ENCODE measurements at places on chromosomes 2 and 18. TPM values are rescaled to one million over a fixed set of nuclear protein-coding genes. Genes with fewer than 3 reads are reported as not detected.
A peak's percentile ranks its signal among the peaks of the same experiment; 100 is the strongest.

Gene ADAM23
- 21.3 TPM for total RNA-seq

Gene C2orf81
- 1.0 TPM for total RNA-seq

Gene GTF2A1L
- total RNA-seq, result 5.0 TPM

Gene PIEZO2
- total RNA-seq, result 27.7 TPM

Gene LOXHD1
- 3.4 TPM for total RNA-seq

Gene ARHGEF33
- total RNA-seq, result 4.0 TPM

Gene CIB4
- total RNA-seq, result not detected

Gene TTR
- not detected for total RNA-seq

Gene UPP2
- not detected for total RNA-seq

Gene MC2R
- total RNA-seq, result not detected

Gene KLHL30
- total RNA-seq, result 58.4 TPM

Gene AQP12A
- total RNA-seq, result not detected

Gene MTERF4
- 70.9 TPM for total RNA-seq

Gene UGT1A6
- total RNA-seq, result 9.6 TPM

- DNase-seq, result peak; percentile 32
Observed at GRCh38 chr2:146239392-146240135, 1605.3 kb upstream of the ACVR2A start.

- DNase-seq, result no peak
Observed at GRCh38 chr2:51003345-51004192, 28.4 kb downstream of the NRXN1 start.

DNA sequence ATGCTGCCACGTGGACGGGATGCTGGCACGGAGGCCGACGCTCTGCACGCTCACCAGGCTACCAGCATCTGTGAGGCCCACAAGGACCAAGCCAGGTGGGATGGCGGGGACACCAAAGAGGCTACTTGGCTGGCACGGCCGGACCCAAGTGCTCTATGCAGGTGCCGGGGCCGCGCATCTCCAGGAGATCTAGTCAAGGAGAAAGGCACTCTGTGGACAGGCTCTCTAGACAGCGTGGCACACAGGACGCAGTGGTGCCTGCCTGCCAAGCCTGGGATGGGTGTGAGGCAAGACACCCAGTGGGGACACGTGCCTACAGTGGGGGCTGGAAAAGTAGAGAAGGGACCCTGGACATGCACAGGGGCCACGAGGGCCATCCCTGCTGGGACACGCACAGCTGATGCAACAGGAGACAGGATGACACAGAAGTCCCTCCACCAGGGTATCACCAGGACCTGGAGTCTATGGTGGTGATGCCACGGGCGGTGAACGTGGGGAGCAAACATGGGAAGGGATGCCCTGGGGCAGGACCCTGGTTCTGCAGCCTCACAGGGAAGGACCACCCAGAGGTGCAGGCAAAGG lies 28.5 kb downstream of the ZNF516 start:
- DNase-seq, result no peak

DNA sequence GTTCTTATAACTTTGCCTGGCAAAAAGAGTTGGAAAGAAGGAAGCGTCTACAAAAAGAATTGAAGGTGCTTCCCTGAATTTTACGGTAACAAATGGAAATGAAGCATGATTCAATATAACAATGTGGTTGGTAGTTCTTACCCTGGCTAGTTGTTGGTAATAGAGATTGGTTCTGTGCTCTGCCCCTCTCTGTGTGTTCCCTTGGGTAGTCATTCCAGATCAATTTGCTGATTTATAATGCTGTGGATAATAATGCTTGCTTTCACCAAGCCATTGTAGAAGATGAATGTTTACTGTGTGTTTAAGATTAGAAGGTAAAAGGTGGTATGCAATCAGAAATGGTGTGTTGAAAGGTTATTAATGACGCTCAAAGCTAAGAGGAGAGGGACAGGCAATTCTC lies 577.8 kb upstream of the NXPH2 start:
- DNase-seq, result no peak

DNA sequence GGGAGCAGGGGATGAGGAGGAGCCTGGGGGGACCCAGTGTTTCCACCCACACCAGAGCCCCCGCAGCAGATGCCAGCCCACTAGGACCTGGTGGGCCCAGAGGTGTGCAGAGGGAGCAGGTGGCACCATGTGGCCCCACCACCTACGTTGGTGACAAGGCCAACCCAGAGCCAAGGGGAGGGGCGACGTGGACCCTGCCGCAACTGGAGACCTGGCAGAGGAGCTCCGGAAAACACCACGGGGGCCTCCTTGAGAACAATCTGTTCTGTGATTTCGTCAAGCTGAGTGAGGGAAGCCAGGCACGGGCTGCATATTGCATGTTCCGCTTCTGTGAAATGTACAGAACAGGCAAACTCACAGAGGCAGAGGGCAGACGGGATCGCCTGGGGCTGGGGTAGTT lies 49.1 kb upstream of the GPC1 start:
- DNase-seq, result peak; percentile 57

- no peak for DNase-seq
Observed at GRCh38 chr2:120899771-120900170, 164.1 kb downstream of the GLI2 start.

DNA sequence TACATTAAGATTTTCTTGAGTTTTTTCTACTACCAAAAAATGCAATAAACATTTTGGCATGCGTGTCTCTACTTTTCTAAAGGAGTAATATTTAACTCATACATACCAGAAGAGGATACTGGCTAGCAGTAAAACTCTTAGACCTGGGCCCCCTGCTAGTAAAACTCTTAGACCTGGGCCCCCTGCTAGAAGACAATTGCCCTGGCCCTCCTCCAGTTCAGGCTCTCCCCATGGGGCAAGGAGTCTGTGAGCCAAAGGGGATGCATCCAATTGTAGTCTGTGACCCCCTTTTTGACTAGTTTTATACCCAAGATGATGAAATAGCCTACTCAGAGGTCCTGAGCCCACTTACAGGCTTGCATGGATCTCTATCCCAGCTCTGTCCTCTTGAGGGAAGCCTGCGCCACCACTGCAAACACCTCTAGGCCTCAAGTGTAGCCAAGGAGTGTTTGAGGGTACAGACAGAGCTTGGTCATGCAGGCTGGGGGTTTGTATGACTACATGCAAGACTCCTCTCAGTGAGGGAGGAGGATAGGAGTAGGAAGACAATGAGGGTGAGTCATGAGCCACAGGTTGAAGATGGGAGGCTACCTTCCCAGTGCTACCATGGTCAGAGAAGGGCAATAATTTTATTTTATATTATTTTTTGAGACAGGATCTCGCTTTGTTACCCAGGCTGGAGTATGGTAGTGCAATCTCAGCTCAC lies 45.2 kb upstream of the PGAP1 start:
- DNase-seq, result no peak

DNA sequence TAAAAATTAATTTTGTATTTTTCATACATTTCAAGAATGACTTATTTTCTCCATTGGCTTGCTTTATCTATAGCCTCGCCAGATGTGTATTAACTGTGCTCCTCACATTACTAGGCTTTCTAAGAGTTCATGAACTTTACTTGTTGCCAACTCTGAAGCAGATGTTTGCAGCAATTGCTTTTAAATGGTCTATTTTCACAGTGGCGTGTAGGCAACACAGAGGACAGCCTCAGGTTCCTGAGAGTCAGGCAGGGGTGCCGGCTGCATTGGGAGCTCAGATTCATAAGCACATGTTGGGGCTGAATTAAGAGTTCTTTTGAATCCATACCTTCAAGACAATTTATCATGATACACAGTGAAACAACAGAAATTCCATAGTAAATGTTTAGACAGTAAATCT lies 179.2 kb upstream of the PXDN start:
- peak; percentile 93 for DNase-seq

DNA sequence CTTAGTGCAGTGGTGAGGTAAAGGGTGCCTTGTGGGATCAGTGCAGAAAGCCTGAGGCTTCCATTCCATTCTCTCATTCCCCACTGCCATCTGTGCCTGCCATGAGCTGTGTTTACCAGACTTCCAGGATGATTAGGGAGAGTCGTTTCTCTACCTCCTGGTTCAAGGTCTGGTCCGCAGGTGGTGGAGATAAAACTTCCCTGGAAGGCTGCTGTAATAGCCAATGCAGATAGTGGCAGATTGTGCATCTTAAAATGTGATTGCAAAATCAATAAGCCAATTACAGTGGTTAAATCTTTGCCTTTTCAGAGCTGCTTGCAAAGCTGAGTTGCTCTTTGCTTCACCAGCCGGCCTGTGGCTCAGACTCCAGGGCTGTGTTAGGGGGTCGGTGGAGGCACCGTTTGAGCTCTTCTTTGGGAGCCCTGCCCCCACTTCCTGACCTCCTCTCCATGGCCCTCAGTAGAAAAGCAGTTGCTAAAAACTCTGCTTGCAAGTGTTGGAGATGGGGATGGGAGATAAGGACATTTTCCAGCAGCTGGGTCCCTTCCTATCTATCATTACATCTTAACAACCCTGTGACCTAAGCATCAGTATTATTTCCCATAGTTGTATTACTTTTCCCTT lies 95.2 kb upstream of the HS6ST1 start:
- no peak for DNase-seq

GRCh38 chr2:216571909-216572513 lies 61.2 kb upstream of the IGFBP2 start:
- no peak for DNase-seq

DNA sequence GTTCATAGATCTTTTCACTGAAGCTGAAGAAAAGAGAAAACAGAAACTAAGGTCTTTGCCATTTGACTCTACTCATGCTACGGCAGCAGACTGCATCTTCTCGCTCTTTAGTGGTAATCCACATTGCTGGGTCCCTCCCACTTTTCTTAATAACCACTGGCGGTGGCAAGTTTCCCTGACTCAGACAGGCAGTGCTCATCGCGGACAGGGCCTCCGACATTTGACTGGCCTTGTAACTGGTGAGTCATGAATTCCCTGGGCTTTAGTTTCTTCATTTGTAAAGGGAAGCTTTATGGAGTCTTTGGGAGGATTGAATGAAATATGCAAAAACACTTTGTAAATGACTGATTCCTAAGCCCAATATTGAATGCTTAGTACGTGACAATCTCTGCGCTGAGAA lies 238.2 kb upstream of the RBBP8 start:
- no peak for DNase-seq

- no peak for DNase-seq
Observed at GRCh38 chr2:22901471-22902179, 483.4 kb upstream of the KLHL29 start.

GRCh38 chr2:240620149-240620731 lies 5.0 kb upstream of the GPR35 start:
- DNase-seq, result no peak

DNA sequence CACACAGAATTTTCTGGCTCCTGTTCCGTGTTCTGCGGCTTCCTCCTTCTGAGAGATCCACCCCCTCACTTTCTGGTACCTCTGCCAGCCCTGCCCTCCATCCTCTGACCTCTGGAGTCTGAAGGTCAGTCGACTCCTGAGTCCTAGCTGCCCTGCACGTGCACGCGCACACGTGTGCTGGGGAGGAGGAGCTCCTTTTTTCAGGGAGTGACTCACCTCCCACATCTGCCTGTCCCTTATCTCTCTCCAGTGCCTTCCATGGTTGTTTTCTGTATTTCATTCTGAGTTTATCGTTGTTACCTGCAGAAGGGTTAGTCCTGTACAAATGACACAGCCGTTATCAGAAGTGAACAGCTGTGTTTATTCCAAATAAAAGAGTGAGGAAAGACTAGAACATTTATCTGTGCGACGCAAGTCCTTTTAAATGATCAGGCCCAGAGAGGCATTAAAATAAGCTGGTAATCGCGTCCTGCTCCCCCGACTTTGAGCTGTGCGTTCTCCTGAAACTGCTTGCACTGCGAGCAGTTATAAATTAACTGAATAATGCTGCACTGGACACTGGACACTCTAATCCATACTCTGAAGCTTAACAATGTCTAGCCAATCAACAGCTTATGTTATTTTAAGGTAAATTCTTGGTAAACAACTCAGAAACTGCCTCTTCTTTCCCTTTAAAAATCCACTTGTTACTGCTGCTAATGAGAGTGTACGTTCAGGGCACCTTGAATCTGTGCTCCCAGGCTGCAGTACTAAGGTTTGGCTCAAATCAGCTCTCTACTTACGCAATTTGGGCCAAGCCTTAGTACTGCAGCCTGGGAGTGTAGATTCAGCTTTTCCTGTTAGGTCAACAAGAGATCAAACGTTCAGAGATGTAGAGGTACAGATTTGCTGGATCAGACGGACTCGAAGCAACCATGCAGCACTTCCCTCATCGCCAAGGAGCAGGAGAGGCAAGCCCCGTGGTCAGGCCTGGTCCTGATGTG lies 72.5 kb downstream of the GALR1 start:
- DNase-seq, result no peak

- DNase-seq, result no peak
Observed at GRCh38 chr2:46942891-46943626, 27.5 kb upstream of the MCFD2 start.

DNA sequence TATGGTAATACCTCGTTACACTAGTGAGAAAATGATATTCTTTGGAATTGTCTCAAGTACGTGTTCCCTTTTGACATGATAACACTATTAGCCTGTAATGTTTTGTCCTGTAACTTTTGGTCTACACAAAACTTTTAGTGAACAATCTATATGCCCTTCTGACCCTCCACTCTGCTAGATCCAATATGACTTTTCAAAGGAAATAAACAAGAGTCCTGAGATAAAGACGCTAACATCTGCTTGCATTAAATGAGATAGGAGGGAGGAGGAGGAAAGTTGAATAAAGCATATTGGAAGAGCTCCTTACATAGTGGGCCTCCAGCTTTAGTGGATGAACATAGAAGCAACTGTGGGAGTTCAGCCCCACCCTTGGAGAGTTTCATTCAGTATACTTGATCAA lies 83.3 kb upstream of the CAVIN2 start:
- no peak for DNase-seq

- no peak for DNase-seq
Observed at GRCh38 chr2:12048550-12048949, 302.1 kb downstream of the LPIN1 start.

DNA sequence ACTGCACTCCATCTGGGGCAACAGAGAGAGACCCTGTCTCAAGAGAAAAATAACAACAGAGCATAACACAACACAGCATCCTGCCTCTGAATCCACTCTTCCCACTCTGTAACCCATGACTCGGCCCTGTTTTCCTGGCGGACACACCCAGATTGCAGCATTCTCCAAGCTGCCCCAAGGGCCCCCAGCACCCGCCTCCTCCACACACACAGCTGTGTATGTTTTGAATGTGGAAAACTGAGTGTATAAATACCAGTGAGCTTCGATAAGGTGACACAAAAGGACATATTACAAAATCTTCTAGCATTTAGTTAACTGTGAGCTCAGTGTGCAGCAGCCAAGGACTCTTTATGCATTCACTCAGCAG lies 13.0 kb downstream of the IMPA2 start:
- DNase-seq, result no peak

- DNase-seq, result no peak
Observed at GRCh38 chr2:95349568-95350322, 52.6 kb downstream of the KCNIP3 start.

GRCh38 chr2:42854207-42854818 lies 61.9 kb upstream of the HAAO start:
- DNase-seq, result peak; percentile 77

DNA sequence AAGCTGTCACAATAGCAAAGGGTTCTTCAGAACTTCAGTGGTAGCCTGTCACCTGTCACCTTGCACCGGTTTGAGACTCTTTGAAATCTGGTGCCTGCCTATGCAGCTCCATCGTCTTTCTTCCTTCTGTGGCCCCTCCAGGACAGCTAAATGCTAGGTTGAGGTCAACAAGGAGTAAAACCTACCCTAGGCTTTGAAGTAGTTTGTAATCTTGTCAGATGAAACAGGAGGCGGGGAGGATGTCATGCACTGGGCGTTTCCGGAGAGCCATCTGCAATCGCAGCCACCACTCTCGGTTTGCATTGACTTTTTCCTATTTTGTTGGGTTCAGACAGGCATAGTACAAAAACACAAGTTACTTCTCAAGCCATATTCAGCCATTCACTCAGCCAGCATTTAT lies 116.7 kb downstream of the LPIN1 start:
- DNase-seq, result no peak

- no peak for DNase-seq
Observed at GRCh38 chr2:215191477-215191876, 53.1 kb upstream of the ABCA12 start.

All from tongue (tissue), 3 donors.